ENCODE measurements at places on chromosomes 6 and 20. TPM values are rescaled to one million over a fixed set of nuclear protein-coding genes. Genes with fewer than 3 reads are reported as not detected.

BPIFB1 gene
- total RNA-seq = not detected

CEBPB gene
- total RNA-seq = 107 TPM

CDC40 gene
- 19.6 TPM for total RNA-seq

ANKRD66 gene
- not detected for total RNA-seq

GRIK2 gene
- total RNA-seq = 9.6 TPM

MAPK13 gene
- total RNA-seq = 16.4 TPM

ADAT2 gene
- total RNA-seq = 6.2 TPM

SPDEF gene
- total RNA-seq = not detected

CRIP3 gene
- total RNA-seq = not detected

TUBB1 gene
- total RNA-seq = not detected

BACH2 gene
- 1.5 TPM for total RNA-seq

EFCAB8 gene
- total RNA-seq = under 0.01 TPM

TREM1 gene
- total RNA-seq = 5.3 TPM

AIF1 gene
- not detected for total RNA-seq

ID1 gene
- 37.3 TPM for total RNA-seq

RNF39 gene
- not detected for total RNA-seq

BPIFB4 gene
- not detected for total RNA-seq

CST5 gene
- not detected for total RNA-seq

NHLRC1 gene
- 2.1 TPM for total RNA-seq

OXT gene
- total RNA-seq = not detected

MUCL3 gene
- not detected for total RNA-seq

TNNC2 gene
- not detected for total RNA-seq
